Activated CD4-positive, alpha-beta T cell treated with anti-CD3 and anti-CD28 coated beads, Interleukin-2, amount 10 ng/mL, durations not matched to agents 24 days and 14 days (primary cell): ENCODE measurements at places on chromosomes 11 and 22.

- no peak for DNase-seq
Observed at GRCh38 chr11:42234451-42234951, 775.0 kb upstream of the LRRC4C start.

DNA sequence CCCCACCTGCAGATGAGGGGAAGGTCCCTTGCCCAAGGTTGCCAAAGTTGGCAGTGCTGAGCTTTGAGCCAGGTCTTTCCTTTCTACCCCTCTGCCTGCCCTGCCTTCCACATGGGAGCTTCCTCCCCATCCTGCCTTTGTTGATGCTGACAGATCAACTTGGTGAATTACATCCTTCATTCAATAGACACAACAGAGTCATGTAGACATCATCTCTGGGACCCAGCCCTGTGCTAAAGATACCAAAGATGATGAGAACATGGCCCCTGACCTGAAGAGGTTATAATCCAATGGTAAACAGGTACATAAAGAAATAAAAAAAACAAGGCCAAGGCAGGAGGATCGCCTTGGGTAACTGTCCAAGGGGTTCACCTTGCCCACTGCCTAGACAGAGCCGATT, 42.4 kb upstream of the MAPK1 start:
- DNase-seq, result no peak

DNA sequence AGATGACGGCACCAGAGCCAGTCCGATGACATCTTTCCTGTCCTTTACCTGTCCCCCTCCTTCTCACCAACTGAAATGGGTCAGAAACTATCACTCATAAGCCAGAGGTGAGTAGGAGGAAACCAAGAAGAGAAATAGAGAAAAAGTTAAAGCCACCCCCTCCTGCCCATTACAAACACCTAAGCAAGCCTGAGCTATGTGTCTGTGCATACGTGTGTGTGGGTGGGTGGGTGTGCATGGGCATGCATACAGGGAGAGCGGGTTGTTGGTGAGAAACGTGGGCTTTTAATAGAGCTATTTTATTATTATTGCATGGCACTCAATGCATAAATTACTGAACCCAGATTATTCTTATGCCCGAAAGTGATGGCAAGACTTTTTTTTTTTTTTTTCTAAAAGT, 2.6 kb downstream of the PATE4 start:
- DNase-seq, result no peak

DNA sequence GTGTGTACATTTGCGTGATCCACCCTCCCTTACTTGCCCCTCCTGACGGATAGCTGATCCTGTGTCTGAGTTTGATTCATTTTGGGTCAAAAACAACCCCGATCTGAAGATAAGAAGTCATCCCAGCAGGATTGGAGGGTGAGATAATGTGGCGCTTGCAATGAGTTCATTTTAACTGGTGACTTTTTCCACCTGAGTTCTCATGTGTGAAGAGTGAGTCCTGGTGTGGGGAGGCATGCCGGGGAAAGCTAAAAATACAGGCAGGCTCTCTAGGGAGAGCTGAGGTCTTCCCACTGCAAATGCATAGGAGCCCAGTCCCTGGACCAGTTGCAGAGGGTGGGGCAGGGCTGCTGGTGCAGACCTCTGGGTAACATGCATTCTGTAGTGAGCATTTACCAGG, 35.7 kb upstream of the ELF5 start:
- no peak for DNase-seq

DNA sequence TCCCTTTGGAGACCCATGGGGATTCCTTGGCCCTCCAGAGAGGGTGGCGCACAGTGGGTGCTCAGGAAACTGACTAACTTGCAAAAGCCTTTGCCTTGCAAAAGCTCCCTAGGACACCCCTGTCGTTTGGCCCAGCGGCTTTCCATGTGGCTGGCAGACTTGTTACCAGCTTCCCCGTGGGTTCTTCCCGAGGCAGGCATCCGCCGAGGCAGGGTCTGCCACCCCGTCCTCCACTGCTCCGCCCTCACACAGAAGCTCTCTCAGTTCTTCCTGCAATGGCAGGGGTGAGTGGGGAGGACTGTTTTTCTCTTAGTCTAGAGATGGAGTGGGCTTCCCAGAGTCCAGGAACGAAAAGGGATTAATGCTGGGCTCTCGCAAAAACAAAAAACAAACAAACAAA, 23.0 kb downstream of the ALX4 start:
- no peak for DNase-seq

GRCh38 chr11:89205378-89205777, 27.7 kb downstream of the TYR start:
- no peak for DNase-seq

- no peak for DNase-seq
Observed at GRCh38 chr11:46977038-46977813, 40.7 kb downstream of the CSTPP1 start.

GRCh38 chr11:118785362-118785761, 5.6 kb downstream of the DDX6 start:
- no peak for DNase-seq

DNA sequence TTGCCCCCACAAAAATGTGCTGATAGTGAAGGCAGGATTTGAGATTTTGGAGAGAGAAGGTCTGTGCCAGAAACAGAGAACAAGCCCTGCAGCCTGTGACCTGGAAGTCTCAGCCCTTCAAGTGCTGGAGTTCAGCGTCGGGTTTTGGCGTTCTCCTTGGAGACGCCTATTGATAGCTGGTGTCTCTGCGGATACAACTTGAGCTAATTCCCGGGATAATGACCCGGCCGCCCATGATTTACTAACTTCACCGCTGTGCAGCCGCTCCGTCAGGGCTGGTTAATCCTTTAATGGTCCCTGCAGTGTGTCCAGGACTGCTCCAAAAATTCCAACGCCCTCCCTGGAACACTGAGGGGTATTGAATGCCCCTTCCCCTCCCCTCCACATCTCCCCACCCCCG, 76.6 kb downstream of the WT1 start:
- no peak for DNase-seq

GRCh38 chr22:19503367-19503766, 20.8 kb downstream of the CLDN5 start:
- no peak for DNase-seq

DNA sequence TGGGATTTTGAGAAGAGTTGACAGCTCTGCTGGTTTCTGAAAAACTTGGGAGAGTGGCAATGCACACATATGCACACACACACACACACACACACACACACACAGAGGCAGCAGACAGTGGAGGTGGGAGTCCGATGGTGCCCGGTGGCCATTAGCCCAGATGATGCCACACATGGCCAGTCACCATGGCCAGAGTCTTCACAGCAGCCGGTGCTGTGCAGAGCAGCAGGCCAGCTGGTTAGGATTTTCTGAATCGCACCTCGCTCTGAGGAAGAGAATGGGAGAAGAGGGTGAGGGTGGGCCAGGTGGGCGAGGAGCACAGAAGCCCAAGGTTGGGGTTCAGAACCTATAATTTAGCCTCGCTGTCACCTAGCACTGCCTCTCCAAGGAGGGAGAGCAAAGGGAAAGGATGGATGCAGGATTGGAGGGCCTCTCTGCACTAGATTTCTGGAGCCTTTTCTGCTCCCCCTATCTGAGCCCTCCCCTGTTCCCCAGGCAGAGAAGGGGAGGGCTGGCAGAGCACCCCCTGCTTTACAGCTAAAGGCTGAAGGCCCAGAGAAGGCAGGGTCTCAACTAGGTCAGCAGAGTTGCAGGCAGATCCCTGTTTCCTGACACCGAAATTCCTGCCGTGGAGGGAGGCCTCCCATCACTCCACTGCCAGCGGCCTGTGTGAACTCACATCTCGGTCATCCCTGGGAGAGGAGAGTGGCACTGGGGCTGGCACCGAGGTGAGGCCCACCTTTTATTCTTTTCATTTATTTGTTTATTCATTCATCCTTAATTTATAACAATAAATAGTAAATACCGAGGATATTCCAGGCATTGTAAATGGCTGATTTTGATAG, 25.8 kb upstream of the FXYD6 start:
- no peak for DNase-seq

- no peak for DNase-seq
Observed at GRCh38 chr11:113256431-113257202, 57.8 kb upstream of the TTC12 start.

DNA sequence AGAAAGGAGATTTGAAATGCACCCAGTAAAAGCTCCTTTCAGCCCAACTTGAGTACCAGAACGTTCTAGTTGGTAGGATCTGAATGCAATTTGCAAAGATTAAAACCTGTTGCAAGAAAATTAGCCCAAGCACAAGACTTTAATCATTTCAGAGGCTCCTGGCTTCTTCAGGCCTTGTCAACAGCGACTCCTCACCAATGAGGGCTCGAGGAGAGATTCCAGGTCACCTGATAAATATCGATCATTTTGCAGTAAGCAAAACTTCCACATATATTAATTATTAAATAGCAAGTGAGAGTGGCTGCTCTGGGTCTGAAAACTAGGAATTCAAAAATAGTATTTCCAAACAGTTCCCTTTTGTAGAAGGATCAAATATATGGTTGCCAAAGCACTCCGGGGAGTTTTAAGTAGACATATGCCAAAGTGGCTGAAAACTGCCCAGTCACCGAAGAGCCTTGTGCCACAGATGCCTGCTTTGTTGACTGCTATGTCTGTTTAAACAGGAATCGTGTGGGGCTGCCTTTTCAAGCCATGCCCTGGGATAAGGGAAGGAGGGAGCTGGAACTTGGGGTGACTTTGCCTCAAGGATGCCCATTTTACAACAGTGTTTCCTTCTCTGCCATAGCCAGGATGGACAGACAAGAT, 64.0 kb downstream of the CSNK2A3 start:
- DNase-seq, result no peak

GRCh38 chr11:126604461-126604860, 249.0 kb downstream of the ST3GAL4 start:
- DNase-seq, result no peak

- no peak for DNase-seq
Observed at GRCh38 chr11:119107538-119108145, 498 bp downstream of the C2CD2L start.

DNA sequence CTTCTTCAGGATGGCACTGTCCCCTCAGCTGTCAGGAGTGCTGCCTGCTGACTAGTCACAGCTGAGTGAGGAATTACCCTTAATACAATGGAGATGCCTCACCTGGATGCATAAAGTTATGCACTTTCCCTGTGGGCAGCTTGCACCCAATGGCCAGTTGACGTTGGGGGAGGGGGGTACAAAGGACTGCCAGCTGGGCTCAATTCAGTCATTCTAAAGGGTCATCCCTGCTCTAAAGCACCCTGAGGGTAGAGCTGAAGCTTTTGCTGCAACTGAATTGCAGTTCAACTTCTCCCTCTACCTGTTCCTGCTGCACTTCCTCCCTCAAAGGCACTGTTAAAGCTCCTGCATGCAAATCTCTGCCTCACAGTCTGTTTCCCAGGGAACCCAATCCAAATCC, 147.8 kb upstream of the SESN3 start:
- no peak for DNase-seq

GRCh38 chr11:121337740-121338272, 45.2 kb downstream of the SC5D start:
- DNase-seq, result no peak

GRCh38 chr11:25612806-25613205, 719.1 kb upstream of the ANO3 start:
- DNase-seq, result no peak

DNA sequence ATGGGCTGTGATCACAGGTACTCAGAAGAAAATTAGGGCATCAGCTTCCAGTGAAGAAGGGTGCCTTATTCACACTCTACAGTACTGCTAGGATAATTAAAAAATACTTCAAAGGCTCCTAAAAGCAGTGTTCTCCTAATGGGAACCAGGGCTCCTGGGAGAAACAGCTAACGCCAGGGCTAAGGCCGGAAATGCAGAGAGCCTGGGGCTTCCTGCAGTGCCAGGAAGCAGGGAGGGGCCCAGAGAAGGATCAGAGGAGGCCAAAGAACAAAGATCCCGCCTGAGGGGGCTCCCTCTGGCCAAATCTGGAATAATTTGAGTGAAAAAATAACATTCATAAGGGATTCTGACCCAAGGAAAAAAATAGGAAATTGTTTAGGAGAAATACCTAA, 27.5 kb downstream of the TOLLIP start:
- DNase-seq, result no peak

DNA sequence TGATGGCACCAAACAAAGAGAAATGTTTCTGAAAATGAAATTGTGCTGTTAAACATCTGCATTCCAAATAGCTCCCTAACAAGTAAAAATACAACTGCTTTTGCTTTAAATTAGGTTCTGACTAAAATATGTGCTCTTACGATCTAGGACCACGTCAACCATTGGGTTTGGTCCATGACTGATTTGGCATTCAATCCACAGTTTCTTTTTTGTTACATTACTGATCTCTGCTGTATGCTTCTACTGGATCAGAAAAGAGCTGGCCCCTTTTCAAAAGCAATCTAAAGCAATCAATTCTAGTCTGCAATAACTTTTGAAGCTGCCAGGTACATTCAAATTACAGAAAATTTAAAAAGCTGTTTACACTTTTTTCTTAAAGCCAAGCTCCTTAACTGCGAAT, 1047.1 kb upstream of the CCDC90B start:
- no peak for DNase-seq

GRCh38 chr11:126596474-126596873, 241.0 kb downstream of the ST3GAL4 start:
- DNase-seq, result no peak

GRCh38 chr22:45831394-45831793, 145.6 kb downstream of the WNT7B start:
- DNase-seq, result no peak

GRCh38 chr11:13287681-13288080, 10.1 kb downstream of the BMAL1 start:
- no peak for DNase-seq

DNA sequence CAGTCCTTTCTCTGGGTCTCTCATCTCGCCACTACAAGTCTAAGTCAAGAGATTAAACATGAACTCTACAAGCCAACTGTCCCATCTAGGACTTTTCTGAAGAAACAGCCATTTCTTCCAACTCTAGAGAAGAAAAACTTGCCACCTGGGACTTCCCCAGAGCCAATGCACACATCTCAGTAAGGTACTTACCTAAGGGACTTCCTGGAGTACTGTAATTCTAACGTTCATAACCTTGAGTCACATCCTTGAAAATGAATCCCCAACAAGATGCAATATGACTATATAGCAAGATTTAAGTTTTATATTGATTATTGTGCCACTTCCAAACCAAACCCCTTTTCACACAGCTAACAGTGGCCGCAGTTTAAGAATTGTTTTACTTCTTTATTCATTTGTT, 11.9 kb upstream of the ISX start:
- DNase-seq, result no peak

DNA sequence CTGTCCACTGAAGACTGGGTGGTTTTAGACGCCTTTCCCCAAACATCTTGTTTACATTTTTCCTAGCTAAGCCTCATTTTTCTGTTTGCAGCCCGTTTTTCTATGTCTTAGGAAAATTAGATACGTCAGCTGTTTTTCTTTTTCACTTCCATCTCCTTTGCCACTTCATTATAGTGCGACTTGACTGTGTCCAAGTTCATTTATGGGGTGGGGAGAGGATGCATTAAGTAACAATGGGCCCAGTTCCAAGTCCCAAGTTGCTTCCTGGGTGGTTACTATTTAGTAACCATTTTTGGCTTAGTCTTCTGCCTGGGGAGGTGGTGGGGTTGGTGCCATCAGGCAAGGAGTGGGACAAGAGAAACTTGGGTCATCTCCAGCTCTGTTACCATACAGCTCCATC, 83.0 kb downstream of the TRAF6 start:
- no peak for DNase-seq

GRCh38 chr11:86035164-86035563, 33.7 kb downstream of the PICALM start:
- no peak for DNase-seq
